ENCODE measurements at places on chromosomes 2 and 18.

DNA sequence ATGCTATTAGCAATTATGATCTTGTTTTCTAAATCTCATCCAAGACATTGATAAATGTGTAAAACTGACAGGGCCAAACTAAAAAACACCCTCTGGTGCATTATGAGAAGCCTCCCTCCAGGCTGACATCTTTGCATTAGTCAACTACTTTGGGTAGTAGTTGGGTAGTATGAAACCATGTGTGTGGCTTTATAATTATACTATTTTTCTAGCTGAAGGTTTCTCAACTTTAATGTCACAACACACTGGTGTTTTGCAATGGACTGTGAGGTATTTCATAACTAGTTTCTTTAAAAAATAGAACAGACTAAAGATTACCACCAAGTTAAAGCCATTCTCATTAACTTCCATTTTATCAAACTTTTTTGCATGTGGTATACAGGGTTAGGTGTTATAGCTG lies 73.1 kb upstream of the RBMS1 start:
- peak; percentile 77 for DNase-seq

DNA sequence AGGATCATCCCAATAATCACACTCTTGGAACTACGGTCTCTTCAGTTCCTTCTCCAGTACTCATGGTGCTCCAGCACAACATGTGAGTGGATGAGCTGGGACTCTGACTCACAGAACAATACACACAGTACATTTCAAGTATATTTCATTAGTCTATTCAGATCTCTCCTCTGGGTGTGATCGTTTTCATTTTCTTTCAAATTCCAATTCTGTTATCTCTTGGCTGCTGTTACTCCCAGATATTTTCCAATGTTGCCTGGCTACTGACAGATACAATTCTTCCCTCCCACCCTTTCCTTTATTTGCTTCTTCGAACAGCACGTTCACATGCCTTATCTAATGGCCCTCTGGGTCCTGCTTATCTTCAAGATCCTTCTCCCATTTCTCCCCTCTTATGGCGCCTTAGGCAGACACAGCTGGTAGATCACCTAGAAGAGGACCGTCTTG lies 216.0 kb downstream of the ACKR3 start:
- peak; percentile 33 for DNase-seq

DNA sequence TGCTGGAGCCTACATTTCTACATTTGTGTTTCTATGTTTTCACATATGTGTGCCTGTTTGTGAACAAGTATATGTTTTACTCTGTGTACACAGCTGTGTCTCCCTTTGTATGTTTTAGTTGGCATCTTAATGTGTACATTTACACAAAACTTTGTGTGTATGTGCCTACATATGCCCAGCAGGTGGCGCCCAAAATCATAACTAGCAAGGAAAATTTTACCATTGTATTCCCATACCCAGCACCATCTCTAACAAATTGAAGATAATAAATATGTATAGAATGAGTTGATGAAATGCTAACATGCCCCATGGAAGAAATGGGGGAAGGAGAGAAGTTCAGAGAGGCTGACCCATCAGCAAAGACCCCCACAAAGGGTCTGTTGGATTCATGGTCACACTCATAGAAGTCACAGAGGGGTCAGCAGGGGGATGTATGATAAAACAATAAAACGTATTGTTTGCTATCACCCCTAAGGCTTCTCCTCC lies 48.1 kb downstream of the PKDCC start:
- DNase-seq, result peak; percentile 91

- no peak for DNase-seq
Observed at GRCh38 chr2:103977668-103978067, 876.2 kb upstream of the POU3F3 start.

DNA sequence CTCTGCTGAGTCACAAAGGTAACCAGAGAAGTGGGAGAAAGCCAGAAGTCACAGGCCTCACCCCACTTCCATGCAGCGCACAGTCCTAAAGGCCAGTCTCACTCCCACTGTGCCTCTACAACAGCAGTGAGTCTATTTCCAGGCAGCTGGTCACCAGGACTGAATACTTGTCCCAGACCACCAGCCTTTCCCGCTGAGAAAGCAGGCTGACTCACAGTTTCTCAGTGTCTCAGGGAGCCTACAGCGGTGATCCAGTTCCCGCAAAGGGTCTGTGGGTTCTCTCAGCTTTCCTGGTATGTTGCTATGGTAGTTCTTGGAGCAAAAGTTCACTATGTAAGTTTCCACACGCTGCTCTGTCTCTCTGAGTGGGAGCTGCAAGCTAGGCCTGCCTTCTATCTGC lies 622.5 kb downstream of the RNF144A start:
- peak; percentile 67 for DNase-seq

- no peak for DNase-seq
Observed at GRCh38 chr2:132252191-132252893, 90.6 kb upstream of the ANKRD30BL start.

DNA sequence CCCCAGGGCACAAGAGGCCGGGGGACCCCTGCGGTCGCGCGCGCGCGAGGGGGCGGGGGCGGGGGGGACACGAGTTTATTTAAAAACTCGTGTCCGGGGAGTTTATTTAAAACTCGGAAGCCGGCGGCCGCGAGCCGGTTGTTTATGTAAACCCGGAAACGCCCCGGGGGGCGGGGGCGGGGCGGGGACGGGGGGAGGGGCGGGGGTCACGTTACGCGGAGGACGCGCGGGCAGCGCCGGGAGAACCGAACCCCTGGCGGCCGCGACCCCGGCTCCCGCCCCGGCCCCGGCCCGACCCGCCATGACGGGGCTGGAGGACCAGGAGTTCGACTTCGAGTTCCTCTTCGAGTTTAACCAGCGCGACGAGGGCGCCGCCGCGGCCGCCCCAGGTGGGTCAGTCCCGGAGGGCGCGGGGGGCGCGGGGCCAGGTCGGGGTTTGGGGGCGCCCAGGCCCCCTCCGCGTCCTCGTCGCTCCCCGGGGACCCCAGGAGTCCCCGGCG lies 4.4 kb downstream of the NFATC1 start:
- DNase-seq, result no peak

DNA sequence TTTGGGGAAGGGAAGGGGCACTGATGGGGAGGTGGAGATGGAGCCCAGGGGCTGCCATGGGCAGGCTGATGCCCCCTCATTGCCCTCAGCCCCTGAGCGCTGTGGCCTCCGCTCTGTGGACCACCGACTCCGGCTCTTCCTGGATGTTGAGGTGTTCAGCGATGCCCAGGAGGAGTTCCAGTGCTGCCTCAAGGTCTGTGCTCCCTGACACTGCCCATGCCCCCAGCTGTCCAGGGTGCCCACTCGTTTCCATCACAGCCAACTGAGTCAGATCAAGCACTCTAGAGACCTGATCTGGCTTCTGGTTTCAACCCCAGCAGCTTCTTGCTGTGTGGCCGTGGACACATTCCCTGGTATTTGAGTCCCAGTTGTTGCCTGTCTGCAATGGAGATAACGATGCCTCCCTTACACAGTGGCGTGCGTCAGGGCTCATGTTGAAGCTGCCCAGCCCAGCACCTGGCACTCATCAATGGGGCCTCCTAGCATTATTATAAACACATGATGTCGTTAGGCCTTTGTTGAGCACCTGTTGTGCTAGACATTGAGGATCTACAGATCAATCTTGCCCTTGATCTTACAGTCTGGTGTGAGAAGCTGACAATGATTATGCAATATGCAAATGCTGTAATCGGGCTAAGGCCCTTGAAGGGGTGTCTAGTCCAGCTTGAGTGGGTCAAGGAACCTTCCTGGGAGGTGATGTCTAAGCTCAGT lies 14.4 kb downstream of the STK11IP start:
- DNase-seq, result no peak

DNA sequence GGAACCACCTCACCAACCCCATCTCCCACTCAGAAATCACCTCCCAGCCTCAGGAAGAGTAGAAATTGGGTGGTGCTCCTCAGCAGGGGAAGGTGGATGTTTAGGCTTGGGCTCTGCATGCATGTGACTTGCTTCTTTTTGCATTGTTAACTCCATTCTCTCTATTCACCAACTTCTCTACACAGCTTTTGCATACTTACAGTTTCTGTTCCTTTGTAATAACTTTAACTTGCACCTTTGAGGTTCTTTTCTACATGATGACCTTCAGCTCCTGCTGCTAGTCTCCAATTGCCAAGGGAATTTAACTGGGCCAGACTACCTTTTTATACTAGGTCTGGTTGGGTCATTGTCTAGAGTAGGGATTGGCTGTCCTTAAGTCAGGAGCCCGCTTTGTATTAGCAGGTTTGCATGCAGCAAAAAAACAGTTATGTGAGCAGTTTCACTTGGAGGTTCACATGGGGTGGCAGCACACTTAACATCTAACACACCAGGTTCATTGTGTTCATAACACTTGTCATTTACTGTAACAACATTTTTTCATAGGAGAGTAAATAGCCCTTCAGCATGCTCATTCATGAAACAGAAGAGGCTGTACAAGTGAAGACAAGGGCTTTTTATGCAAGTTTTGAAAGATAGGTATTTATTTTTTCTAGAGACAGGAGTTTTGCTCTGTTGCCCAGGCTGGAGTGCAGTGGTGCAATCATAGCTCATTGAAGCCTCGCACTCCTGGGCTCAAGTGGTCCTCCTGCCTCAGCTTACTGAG lies 12.0 kb downstream of the MRPL35 start:
- DNase-seq, result no peak

DNA sequence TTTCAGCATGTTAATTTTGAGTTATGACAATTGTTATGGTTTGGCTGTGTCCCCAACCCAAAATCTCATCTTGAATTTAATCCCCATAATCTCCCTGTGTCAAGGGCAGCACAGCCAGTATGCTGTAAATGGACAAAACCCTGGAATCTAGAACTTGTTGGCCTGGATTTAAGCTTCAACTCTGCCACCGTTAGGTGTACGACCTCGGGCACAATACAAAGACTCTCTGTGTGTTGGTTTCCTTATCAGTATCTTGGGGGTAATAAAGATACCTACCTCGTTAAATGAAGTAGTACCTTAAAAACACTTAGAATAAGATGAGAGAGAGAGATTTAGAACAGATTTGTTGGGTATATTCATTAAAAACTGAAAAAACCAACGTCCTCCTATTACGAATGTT lies 106.5 kb downstream of the CDH19 start:
- DNase-seq, result no peak

DNA sequence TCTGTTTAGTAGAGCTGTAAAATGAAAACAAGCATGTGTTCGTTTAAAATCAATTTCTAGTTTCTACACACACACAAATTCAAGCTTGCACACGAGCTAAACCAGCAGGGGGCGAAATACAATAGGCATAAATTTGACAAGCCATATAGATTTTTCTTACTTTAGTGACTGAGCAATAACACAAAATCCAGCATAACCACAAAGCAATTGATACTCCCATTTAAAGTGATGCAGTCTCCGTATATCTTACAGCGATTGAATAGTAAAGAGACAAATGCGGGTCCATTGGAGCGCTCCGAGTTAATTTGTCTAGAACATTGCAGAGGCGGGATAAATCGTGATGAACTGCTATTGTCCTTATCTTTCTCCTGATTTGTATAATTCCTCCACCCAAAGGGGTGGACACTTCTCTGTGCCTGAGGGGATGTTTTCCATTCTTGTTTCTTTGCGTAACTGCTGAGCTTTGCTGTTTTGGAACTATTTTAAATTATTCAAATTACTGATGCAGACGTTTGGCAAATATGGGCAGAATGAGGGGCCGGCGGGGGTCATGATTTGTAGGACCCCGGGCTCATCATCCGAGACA lies 1.2 kb upstream of the AFTPH start:
- peak; percentile 93 for DNase-seq

- DNase-seq, result no peak
Observed at GRCh38 chr2:238787501-238787900, 60.4 kb upstream of the TWIST2 start.

DNA sequence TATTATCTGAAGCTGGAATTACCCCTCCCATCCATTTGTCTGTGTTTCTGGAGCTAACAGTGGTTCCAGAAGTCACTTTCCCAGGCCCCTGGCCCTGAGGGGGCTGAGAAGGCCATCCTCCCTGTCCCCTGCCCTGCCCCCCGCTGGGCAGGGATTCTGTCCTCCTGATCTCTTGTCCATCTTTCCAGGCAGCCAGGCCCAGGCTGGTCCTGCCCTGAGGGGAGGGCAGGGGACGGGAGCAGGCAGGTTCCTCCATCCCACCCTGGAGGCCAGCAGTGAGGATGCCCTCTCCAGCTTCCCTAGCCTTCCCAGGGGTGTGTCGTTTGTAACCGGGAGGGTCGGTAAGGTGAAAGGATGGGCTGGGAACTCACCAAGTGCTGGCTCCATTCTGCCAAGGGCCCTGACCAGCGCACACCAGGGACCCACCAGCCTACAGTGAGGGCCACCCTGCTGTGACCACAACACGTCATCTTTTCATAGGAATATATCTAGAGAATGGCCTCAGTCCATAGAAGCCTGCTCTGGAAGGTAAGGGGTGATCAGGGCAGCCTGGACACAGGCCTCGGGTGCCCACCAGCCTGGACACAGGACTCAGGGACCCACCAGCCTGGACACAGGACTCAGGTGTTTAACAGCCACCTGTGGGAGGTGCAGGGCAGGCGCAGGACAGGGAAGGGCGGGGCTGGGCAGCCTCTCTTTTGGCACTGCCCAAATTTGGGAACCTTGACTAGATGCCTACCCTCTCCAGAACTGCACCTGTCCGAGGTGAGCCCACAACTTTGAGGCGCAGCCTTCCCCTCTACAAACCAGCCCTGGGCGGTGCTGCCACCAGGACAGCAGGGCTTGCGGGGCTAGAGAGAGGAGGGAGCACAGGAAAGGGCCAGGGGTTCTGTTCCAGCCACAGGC lies 35.8 kb upstream of the GPC1 start:
- no peak for DNase-seq

- DNase-seq, result no peak
Observed at GRCh38 chr2:11457935-11458334, 8.0 kb downstream of the E2F6 start.

DNA sequence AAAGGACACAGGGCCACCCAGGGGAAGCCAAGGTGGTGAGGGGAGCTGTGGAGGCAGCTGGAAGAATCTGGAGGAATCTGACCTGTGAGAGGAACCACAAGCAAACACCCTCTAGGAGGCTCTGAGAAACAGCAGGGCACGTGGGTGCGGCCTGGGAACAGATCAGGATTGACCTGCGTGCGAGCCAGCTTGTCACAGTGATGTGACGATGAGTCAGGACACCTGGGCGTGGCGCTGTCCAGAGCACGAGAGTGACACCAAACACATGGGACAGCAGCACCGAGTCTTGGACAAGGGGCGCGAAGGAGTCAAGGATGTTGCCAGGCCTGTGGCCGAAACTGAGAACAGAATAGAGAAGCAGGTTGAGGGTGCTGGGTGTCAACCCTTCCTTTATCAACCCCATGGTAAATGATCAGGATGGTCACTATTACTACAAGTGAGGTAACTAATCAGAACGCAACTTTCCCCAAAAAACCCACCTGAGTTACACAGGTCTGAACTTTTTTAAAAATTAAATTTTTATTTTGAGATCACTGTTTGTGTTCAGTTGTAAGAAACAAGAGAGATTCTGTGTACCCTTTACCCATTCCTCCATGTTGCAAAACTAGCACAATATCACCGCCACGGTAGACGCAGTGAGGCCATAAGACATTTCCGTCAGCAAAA lies 637 bp upstream of the SFT2D3 start:
- DNase-seq, result no peak
